ENCODE measurements at places on chromosomes 6 and 20.

DNA sequence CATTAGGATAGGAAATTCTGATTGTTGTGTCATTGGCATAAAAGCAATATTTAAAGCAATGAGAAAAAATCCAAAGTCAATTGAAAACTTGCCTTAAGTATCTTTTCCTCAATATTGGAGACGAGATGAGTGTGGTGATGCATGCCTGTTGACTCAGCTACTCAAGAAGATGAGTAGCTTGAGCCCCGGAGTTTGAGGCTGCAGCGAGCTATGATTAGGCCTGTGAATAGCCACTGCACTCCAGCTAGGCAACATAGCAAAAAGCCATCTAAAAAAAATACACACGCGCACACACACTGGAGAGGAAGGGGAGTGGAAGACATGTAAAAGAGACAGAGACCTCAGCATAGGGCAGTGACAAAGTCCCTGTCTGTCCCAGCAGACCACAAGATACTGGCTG lies 9.7 kb upstream of the MARCKS start:
- no peak for DNase-seq

GRCh38 chr6:57254055-57254717 lies 32.1 kb upstream of the RAB23 start:
- DNase-seq: no peak

GRCh38 chr6:30678964-30679726 lies 6.3 kb upstream of the DHX16 start:
- peak; percentile 96 for DNase-seq

DNA sequence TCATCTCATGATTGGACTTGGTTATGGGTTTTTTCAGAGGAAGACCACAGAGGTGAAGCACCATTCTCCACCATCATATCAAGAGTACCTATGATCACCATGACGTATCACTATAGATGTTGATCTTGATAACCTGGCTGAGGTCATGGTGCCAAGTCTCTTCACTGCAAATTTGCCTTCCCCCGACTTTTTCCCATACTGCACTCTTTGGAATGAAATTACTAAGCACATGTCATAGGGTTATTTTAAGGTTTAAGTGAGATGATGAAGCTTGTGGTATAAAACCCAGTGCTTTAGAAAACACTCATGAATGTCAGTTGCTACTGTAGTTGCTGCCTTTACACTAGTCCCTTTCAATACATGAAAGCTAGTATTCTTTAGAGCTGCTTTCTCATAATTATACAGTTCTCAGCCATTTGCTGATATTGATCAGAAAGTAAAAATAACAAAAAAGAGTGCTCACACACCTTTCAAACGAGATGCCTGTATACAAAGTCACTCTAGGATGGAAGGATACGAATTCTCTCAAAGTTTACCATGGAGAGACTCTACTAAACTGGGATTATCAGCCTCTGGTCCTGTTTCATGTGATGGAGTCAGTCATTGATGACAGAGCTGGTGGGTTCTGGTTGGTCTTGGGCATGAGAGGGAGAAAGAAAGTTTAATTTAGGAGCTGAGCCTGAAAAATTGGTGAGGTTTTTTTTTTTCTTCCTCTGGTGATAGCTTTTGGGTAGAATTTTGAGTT lies 228.1 kb downstream of the PRL start:
- no peak for DNase-seq

- no peak for DNase-seq
Observed at GRCh38 chr20:2840967-2841531, 504 bp downstream of the VPS16 start.

GRCh38 chr20:1263853-1264252 lies 2.2 kb upstream of the SNPH start:
- DNase-seq: no peak

DNA sequence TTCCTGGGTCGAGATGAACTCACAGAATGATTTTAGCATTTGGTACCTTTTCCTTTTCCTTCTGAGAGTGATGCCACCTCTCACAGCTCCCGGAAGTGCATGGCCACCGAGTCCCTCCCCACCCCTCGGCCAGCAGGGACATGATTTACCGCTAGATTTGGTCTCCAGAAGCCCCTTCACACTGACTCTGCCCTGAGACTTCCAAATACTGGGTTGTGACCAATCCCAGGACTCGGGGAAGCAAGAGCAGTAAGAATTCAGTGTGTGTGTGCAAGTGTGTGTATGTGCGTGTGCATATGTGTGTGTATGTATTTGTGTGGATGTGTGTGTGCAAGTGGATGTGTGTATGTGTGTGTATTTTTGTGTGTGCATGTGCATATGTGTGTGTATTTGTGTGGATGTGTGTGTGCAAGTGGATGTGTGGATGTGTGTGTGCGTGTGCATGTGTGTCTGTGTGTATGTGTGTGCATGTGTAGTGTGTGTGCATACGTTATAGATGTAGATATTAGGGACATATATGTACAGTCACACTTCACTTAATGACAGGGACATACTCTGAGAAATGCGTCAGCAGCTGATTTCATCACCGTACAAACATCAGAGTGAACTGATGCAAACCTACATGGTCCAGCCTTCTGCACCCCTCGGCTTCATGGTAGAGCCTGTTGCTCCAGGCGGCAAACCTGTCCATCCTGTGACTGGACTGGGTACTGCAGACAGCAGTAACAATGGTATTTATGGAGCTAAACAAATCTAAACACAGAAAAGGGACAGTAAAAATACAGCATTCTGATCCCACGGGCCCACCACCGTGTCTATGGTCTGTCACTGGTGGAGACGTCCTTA lies 374.5 kb downstream of the TAF4 start:
- no peak for DNase-seq

All from activated T-cell treated with anti-CD3 and anti-CD28 coated beads, Interleukin-2, amount 50 U/mL, for 48 hours (primary cell).